Renal cortical epithelial cell (primary cell): ENCODE measurements at places on chromosomes 16 and 17. TPM values are rescaled to one million over a fixed set of nuclear protein-coding genes. Genes with fewer than 3 reads are reported as not detected.

GRCh38 chr16:57634171-57634570 lies 5.7 kb downstream of the ADGRG1 start:
- peak; percentile 56 for DNase-seq

DNA sequence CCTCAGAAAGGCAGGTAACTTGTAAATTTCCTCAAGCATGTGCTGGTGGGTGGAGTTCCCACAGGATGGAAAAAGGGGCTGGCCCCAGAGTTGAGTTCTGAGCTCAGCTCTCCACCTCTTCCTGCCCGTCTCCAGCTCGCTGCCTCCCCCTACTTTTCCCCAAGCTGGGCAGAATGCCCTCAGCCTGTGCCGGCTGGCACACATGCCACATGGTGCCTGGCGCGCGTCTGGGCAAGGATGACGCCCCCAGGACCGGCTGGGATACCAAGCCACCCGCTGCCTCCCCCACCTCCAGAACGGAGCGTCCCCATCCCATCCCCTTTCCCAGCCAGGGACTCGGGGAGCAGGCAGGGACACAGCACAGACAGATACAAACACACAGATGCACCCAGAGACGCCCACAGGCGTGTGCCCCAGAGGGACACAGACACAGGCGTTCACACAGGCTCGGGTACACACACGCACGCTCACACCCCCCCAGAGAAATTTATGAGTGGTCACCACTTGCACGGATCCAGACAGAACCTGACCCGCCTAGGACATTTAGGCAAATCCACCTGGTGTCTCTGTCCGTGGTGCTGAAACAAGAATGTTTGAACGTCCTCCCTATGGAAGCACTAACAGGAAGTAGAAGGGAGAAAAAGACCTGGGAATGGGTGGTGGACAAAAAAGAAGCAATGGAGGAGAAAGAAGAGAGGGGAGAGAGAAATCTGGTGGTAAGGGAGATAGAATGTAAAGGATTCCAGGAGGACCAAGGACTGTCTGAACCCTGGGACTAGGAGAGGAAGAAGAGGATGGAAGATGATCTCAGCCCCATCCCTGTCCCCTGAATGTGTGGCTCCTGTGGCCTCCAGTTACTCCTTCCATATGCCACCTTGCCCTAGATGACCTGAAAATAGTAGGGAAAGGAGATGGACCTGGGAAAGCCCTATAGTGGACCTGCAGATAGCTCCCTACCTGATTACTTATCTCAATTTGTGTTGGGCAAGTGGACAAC lies 15.5 kb downstream of the NEUROD2 start:
- peak; percentile 64 for DNase-seq

DNA sequence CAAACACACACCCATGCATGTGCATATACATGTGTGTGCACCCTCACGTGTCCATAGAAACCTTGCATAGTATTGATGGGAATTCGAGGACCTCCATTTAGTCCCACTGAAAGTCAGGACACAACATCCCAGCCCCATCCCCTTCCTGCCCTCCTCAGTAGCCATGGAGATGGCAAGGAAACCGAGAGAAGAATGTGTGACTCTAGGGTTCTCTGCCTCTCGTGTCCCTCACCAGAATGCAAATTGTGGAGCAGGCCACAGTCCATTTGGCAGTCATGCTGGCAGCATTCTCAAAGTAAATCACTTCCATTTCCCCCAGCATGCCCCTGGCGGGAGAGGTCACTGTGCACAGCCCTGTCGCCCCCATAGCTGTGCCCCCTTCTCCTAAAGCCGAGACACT lies 141.1 kb downstream of the MSI2 start:
- DNase-seq = no peak

- DNase-seq = no peak
Observed at GRCh38 chr17:60522889-60523626, 3.0 kb downstream of the APPBP2 start.

- peak; percentile 76 for DNase-seq
Observed at GRCh38 chr17:29124135-29124924, 55.9 kb downstream of the MYO18A start.

GRCh38 chr17:8231701-8232100 lies 16.2 kb downstream of the CTC1 start:
- no peak for DNase-seq

- DNase-seq = no peak
Observed at GRCh38 chr16:86219655-86220445, 290.5 kb upstream of the FOXF1 start.

DNA sequence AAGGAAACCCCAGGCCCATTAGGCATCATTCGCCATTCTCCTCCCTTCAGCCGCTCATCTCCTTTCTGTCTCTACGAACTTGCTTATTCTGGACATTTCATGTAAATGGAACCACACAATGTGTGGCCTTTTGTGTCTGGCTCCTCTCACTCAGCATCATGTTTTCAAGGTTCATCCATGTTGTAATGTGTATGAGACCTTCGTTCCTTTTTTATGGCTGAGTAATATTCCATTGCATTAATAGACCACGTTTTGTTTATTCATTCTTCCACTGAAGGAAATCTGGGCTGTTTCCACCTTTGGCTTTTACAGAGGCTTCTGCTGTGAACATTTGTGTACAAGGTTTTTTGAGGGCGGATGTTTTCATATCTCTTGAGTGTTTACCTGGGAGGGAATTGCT lies 3.2 kb downstream of the CRISPLD2 start:
- no peak for DNase-seq

GRCh38 chr16:70689035-70689969 lies 3.4 kb upstream of the MTSS2 start:
- DNase-seq = no peak

- peak; percentile 75 for DNase-seq
Observed at GRCh38 chr16:25012525-25012991, 2.6 kb downstream of the ARHGAP17 start.

DNA sequence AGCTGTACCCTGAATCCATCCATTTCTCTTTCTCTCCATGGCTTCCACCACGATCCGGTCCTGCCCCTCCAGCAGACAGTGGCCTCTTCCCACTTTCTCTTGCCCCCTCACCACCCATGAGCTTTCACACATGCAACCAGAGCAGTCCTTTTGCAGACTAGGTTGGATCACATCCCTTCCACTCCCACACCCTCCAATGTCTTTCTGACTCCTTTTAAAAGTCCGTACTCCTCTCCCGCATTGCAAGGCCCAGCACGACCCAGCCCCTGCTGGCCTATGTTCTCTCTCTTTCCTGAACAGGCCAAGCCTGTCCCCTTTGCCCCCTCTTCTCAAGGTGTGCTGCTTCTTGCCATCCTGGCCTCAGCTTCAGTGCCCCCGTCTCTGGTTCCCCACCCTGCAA lies 22.5 kb upstream of the DNAI2 start:
- DNase-seq = no peak

- no peak for DNase-seq
Observed at GRCh38 chr16:86848821-86849220, 270.5 kb downstream of the FOXL1 start.

GRCh38 chr17:12287953-12288352 lies 267.3 kb downstream of the MAP2K4 start:
- DNase-seq = no peak

GRCh38 chr17:73189417-73190099 lies 3.3 kb upstream of the COG1 start:
- DNase-seq = peak; percentile 64

DNA sequence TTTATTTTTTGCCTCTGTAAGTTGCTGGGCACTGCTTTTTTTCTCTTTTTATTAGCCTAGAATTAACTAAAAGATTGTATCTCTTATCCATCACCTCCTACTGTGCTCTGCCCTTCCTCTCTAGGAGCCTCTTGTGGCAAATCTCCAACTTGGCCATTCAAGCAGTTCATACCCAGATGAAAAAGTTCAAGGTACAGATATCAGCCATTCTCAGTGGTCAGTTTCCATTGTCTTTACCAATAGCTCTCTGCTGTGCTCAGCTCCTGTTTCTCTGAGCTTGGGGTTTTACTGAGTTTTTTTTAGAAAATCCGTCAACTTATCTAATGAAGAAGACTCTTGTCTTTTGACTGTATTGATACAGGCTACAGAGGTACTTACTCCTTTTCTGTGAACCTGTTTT lies 15.6 kb downstream of the MOSMO start:
- DNase-seq = peak; percentile 56

DNA sequence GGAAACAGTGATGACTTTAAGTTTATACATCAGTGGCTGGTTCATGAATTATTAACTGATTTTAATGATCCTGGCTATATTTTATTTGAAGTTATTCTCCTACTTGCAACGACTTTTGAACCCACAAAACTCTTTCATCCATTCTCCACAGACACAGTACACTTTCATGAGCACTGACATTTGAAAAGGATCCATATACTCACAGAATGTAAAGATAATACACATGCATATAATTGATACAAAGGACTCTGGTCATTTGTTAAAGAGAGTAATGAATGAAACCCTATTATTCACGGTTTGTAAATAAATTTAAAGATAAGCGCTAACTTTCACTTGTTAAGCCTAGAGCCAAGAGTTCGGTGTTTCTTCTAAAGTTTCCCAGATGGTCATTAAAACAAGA lies 3.3 kb downstream of the TOX3 start:
- DNase-seq = peak; percentile 62

- DNase-seq = peak; percentile 34
Observed at GRCh38 chr16:47460359-47460710, 528 bp downstream of the ITFG1 start.

KRTAP16-1 gene
- total RNA-seq = not detected in 2 replicates

KRTAP9-4 gene
- not detected in 2 replicates for total RNA-seq

RAB34 gene
- total RNA-seq = 131 and 208 TPM in 2 replicates

ZNF19 gene
- 2.1 and 8.9 TPM in 2 replicates for total RNA-seq

PSMC3IP gene
- total RNA-seq = 2.9 and 5.0 TPM in 2 replicates

TOM1L2 gene
- 15.3 and 58.5 TPM in 2 replicates for total RNA-seq
